ENCODE measurements at places on chromosomes 3 and 15. TPM values are rescaled to one million over a fixed set of nuclear protein-coding genes. Genes with fewer than 3 reads are reported as not detected.

PARP15 gene
- total RNA-seq = not detected

GRCh38 chr3:77158730-77159581 is 119.1 kb downstream of the ROBO2 start:
- H3K4me3 ChIP-seq = no peak overlapping the region
- DNase-seq = no peak
- H3K27ac ChIP-seq = no peak overlapping the region
- H3K4me1 ChIP-seq = peaks cover 10% of the 10 kb centered on the region

DNA sequence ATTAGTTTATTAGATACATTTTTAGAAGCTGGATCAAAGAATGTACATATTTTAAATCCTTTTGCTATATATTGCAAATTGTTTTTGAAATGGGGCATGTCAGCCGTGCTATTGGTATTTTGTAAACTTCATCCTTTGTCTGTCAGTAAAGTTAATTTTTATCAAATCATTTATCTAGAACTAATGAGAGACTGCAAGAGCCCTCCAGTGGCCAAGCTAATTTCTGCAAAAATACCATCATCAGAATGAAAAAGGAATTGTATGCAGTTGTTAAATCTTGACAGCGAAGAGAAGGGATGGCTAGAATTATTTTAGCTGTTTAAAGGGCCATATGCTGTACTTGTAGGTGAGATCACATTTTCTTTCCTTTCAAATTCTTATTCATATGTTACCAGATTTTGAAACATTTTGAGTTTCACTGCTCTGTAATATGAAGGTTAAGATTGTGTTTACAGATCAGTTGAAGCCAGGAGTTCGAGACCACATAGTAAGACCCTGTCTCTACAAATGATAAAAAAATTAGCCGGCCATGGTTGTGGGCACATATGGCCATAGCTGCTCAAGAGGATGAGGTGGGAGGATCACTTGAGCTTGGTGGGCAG is 8.1 kb upstream of the CLDN11 start:
- no peak overlapping the region for H3K4me3 ChIP-seq
- no peaks in the 10 kb centered on the region for H3K4me1 ChIP-seq
- H3K36me3 ChIP-seq = no peaks in the 10 kb centered on the region
- H3K27ac ChIP-seq = no peak overlapping the region
- no peak for DNase-seq

GRCh38 chr15:77495838-77496596 is 75.3 kb downstream of the HMG20A start:
- no peaks in the 10 kb centered on the region for H3K27me3 ChIP-seq
- H3K4me3 ChIP-seq = no peak overlapping the region
- DNase-seq = peak; percentile 44
- H3K36me3 ChIP-seq = no peaks in the 10 kb centered on the region
- no peak overlapping the region for H3K27ac ChIP-seq

- H3K4me1 ChIP-seq = peaks cover 16% of the 10 kb centered on the region
- DNase-seq = no peak
- H3K27ac ChIP-seq = no peak overlapping the region
- no peaks in the 10 kb centered on the region for H3K27me3 ChIP-seq
- no peak overlapping the region for H3K4me3 ChIP-seq
These were observed 63.4 kb downstream of the USP13 start for GRCh38 chr3:179716226-179716625.

DNA sequence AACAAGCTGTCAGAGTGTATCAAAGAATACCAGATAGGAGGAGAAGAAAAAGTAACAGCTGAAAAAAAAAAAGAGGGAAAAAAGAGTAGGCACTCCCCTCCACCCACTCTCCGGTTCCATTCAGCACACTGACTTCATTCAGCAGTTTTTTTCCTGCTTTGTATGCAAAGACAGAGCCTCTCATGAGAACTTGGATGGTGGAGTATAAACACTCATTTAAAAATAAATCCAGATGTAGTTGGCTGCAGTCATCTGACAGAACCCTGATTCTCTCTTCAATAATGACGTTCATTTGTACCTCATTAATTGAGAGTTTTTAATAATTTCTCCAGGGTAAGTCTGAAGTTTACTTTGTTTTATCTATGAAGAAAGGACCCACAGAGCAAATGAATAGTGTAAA is 81.0 kb downstream of the TMEM108 start:
- no peaks in the 10 kb centered on the region for H3K36me3 ChIP-seq
- H3K4me1 ChIP-seq = peaks cover 16% of the 10 kb centered on the region
- no peak for DNase-seq
- no peaks in the 10 kb centered on the region for H3K27me3 ChIP-seq
- no peak overlapping the region for H3K4me3 ChIP-seq

- H3K36me3 ChIP-seq = no peaks in the 10 kb centered on the region
- H3K4me1 ChIP-seq = no peaks in the 10 kb centered on the region
- no peak overlapping the region for H3K27ac ChIP-seq
- DNase-seq = no peak
- H3K27me3 ChIP-seq = no peaks in the 10 kb centered on the region
These were observed 200.2 kb upstream of the LRRC3B start for GRCh38 chr3:26422415-26422814.

DNA sequence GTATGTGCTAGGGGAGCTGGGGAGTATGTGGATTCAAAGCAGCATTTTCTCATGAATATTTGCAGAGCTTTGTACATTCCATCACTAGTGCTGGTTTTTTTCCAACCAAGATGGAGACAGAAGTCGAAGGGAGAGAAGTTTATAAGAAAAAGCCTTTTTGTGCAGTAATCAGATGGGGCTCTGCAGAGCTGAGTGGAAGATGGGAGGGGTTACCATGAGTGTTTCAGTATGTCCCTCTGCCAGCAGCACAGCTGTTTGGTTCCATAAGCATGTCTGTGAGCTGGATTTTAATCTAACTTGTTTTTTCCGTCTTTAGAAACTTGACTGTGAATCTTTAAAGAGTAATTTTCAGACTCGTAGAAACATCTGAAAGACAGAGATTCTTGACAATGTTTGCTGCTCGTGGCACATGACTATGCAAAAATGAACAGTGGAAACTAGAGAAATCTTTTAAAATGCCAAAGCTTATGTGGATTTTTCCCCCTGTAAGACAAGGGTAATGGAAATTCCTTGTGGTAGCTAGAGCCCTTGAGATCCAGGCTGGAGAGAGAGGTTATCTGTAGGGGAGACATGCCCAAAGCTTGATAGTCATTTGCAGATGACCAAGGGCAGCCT is 20.3 kb downstream of the STARD9 start:
- H3K27me3 ChIP-seq = no peaks in the 10 kb centered on the region
- H3K36me3 ChIP-seq = no peaks in the 10 kb centered on the region
- no peak overlapping the region for H3K27ac ChIP-seq
- no peaks in the 10 kb centered on the region for H3K4me1 ChIP-seq
- no peak overlapping the region for H3K4me3 ChIP-seq

DNA sequence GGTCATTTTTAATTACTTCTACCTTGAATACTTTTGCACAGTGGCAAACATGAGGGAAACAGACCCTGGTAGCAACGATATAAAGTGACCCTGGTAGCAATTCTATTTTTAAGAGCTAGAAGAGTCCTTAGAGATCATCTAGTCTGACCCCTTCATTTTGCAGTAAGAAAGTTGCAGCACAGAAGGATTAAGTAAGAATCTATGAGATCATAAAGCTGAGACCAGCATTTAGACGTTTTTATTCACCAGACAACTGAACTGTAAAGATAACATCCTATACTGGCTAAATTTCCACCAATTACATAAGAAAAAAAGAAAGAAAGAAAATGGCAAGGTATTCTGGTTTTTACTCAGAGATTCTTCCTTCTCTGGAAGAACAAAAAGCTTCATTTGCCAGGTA is 49.9 kb downstream of the LRRFIP2 start:
- no peak overlapping the region for H3K27ac ChIP-seq
- peaks cover 3% of the 10 kb centered on the region for H3K36me3 ChIP-seq
- DNase-seq = no peak
- no peak overlapping the region for H3K4me3 ChIP-seq
- no peaks in the 10 kb centered on the region for H3K4me1 ChIP-seq
- H3K27me3 ChIP-seq = no peaks in the 10 kb centered on the region

DNA sequence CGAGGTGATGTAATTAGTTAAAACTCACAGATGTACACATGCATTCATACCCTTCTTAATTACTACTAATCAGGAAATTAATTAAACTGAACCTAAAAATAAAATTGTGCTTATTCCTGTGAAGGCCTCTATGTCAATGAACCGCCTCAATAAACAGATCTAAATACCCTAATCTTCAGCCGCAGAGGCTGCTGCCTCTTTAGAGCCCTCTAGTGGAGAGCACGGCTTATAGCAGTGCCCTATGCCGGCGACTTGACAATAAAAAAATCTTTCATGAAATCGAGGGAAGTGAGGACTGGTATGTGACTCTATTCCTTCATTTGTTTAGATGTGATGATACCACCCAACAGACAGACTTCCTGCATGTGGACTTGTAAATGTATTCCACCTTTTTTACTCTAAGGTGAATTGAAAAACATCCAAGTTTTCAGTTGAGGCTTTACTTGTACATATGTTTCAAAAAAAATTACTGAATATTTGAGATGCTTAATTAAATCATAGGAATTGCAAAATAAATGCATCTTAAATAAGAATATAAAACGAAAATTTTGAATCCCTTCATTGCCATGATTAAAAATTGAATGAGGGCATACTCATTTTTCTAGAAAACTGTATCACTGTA is 8.3 kb upstream of the EPHA3 start:
- no peak overlapping the region for H3K4me3 ChIP-seq
- H3K4me1 ChIP-seq = no peaks in the 10 kb centered on the region
- H3K36me3 ChIP-seq = no peaks in the 10 kb centered on the region
- peak; percentile 75 for DNase-seq

DNA sequence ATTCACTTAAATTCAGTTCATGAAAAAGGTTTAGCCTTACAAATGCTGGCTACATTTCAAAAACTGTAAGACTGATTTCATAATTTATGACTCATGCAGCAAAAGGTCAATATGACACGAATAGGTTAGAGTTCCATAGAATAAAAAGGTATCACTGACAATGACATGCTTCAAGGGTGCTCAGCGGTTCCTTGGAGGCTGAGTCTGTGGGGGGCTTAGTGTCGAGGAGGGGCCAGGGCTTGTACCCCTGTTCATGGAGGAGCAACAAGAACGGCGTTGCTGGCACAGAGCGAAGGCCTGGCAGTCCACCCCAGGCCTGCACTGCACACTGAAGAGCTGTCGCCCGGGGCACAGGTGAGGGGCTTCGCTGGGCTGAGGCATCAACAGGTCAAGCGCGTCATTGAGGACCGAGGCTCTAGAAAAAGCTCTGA is 174.2 kb downstream of the NR1D2 start:
- DNase-seq = no peak
- H3K27ac ChIP-seq = no peak overlapping the region
- H3K36me3 ChIP-seq = no peaks in the 10 kb centered on the region
- peaks cover 12% of the 10 kb centered on the region for H3K4me1 ChIP-seq
- H3K27me3 ChIP-seq = no peaks in the 10 kb centered on the region
- no peak overlapping the region for H3K4me3 ChIP-seq

WNT5A gene
- 3.3 TPM for total RNA-seq

DNA sequence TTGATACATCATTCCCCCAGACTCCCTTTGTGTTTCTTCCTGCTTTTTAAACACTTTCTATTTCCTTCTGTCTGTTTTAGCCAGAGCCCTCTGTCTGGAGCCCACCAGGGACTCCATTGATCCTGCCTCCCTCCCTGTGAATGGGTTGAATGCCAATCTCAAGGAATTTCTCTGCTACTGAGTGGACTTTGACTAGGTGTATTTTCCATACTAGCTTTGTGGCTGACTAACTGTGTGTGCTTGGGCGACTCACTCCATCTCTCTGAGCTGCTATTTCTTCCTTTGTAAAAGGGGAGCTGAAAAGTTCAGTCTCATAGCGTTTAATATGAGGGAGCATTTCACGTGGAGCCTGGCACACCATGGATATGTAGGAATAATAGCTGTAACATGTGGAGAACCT is 98.8 kb downstream of the EEFSEC start:
- DNase-seq = peak; percentile 29
- no peaks in the 10 kb centered on the region for H3K27me3 ChIP-seq
- no peak overlapping the region for H3K27ac ChIP-seq
- peaks cover 8% of the 10 kb centered on the region for H3K4me1 ChIP-seq

- no peak overlapping the region for H3K4me3 ChIP-seq
- peak; percentile 50 for DNase-seq
- no peaks in the 10 kb centered on the region for H3K36me3 ChIP-seq
- H3K27me3 ChIP-seq = peaks cover 9% of the 10 kb centered on the region
- H3K27ac ChIP-seq = no peak overlapping the region
- H3K4me1 ChIP-seq = peaks cover 30% of the 10 kb centered on the region
These were observed 50.6 kb downstream of the CMSS1 start for GRCh38 chr3:99868311-99868646.

PIK3CB gene
- 11.1 TPM for total RNA-seq

GOLGA8M gene
- not detected for total RNA-seq

- H3K36me3 ChIP-seq = no peaks in the 10 kb centered on the region
- peaks cover 13% of the 10 kb centered on the region for H3K4me1 ChIP-seq
- H3K27ac ChIP-seq = no peak overlapping the region
These were observed 176.6 kb downstream of the VGLL3 start for GRCh38 chr3:86814321-86814720.

- no peaks in the 10 kb centered on the region for H3K27me3 ChIP-seq
- no peak overlapping the region for H3K27ac ChIP-seq
These were observed 21.6 kb downstream of the PHC3 start for GRCh38 chr3:170159933-170160332.

SATB1 gene
- total RNA-seq = 38.2 TPM

All from neural progenitor cell (in vitro differentiated cells).